ENCODE measurements at places on chromosomes 2 and 18.

DNA sequence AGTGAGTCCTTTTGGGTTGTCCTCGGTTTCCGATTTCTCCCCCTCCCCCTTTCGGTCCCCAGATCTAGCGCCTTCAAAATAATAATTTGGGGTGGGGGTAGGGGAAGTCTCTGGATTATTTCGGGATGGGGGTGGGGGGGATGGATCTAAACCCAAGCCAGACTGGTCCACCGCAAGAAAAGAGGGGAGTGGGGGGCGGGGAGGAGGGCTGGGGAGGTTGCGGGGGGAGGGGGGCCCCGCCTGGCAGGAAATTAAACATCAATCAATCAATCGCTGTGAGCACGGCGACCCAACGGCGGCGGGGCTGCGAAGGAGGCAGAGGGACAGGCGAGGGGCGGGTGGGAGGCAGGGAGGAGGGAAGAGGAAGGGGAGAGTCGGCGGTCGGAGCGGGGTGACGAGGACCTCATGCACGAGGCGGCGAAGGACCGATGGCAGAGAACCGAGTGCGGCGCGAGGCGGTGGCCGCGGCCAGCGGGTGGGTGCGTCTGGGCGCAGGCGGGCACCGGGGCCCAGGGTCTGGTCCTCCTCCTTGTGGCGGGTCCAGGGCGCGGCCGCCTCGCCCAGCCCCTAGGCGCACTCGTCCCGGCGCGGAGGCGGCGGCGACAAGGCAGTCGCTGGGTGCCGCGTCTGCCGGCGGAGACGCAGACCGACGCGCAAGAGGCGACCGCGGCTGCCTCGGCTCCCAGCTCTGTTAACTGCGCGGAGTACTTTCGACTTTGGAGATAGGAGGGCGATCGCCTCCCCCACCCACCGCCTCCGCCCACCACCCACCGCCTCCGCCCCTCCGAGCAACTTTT, 468 bp upstream of the SATB2 start:
- peak; percentile 60 for DNase-seq

DNA sequence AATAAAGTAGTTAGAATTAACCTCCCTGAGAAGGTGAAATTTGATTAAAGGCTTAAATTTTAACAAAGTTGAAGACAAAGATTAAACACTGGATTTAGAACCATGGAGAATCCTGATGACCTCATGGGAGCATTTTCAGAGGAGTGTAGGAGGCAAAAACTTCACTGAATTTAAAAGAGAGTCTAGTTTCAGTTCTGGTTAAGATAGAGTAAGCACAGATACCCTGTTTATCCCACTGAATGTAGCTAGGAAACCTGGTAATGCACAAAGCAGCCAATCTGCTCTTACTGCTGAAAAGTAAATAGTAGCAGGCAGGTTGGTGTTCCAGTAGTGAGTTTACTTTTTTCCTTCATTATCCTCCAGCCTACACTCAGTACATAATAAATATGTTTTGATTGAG, 654.9 kb upstream of the SYT4 start:
- DNase-seq: no peak

- DNase-seq: no peak
Measured at GRCh38 chr2:174180165-174180724, 68.1 kb downstream of the OLA1 start.

DNA sequence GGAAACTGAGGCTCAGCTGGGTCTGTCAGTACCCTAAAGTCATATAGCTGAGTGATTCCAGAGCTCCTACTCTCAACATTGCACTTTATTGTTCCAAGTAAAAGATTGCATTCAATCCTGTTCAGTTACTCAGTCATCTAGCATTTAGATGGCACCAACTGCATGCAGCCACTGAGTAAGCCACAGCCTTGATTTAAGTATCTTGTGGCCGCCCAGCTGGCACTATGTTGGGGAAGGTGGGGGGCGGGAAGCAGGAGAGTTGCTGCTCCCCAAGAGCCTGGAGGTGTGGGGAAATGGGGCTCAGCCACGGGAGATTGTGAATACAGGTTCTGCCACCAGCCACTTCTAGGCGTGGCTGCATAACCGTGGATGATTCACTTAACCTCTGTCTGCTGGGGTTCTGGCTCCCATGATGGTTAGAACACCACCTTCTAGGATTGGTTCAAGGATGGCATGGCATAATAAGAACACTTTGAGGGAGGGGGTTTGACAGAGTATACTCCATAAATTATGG, 17.1 kb downstream of the ZFP36L2 start:
- no peak for DNase-seq

- peak; percentile 93 for DNase-seq
Measured at GRCh38 chr2:675982-676646, 1.1 kb downstream of the TMEM18 start.

DNA sequence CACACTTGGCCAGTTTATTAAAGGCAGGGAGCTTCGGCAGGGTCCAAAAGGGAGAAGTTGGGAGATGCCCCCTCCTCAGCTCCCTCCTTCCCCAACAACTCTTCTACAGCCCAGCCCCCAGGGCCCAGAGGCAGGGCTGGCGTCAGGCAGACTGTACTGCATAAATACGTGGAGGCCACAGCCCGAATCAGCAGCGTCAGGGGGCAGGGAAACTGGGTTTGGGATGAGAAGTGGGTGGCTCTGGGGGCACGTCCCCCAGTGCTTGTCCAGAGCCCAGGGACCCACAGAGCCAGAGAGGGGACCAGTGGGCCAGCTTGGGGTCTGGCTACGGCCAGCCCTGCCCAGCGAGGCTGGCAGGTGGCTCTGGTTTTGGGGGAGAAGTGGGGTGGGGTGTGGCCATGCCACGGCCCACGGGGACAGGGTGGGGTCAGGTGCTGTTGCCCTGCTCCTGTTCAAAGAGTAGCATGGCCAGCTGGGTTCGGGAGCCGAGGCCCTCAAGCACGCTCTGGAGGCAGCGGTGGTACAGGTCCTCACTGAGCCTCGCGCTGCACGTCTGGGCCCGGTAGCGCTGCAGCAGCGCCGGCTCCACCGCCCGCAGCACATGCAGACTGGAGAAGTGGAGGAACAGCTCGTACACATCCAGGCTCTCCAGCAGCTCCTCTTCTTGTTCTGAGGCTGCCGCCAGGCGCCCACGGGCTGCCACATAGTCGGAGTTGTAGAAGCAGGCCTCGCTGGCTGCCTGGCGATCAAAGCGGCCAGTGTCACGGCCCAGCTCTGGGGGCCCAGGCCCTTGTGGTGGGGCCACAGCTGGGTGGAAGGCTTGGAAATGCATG, 4.4 kb downstream of the CHPF start:
- no peak for DNase-seq

GRCh38 chr18:47899107-47899840, 31.2 kb downstream of the SMAD2 start:
- no peak for DNase-seq

DNA sequence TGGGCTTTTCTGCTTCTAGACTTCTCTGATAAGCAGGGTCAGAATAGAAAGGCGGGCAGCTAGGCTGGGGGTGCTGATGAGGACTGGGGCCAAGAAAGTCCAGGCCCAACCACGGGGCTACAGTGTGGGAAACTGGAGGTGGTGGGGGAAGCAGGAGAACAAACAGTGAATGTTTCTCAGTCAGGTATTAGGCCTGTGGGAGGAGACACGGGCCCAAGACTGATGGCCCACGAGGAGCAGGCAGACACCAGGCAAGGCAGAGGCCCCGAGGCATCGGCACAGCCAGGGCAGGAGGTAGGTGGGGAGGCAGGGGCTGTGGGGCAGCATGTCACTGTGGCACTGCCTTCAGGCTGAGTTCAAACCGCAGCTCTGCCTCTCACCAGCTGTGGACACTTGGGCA, 40.7 kb downstream of the KCNIP3 start:
- no peak for DNase-seq

DNA sequence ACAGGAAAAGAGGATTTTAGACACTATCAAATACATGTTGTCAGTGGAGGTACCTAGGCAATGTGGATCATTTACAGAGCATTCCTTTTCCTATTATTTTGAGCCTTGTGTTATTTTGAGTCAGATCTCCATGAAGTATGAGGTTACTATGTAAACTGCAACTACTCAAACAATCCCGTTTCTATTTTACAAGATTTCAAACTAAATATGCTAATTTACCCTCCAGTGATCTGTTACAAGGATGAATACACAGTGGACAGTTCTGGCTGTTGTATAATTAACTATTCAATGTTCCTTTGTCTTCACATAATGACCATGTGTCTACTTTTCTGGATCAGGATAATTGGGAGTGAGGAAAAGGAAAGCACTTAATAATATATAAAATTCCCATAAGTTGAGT, 4.6 kb downstream of the HOXD1 start:
- no peak for DNase-seq

- no peak for DNase-seq
Measured at GRCh38 chr18:44178476-44178875, 502.2 kb upstream of the SETBP1 start.

DNA sequence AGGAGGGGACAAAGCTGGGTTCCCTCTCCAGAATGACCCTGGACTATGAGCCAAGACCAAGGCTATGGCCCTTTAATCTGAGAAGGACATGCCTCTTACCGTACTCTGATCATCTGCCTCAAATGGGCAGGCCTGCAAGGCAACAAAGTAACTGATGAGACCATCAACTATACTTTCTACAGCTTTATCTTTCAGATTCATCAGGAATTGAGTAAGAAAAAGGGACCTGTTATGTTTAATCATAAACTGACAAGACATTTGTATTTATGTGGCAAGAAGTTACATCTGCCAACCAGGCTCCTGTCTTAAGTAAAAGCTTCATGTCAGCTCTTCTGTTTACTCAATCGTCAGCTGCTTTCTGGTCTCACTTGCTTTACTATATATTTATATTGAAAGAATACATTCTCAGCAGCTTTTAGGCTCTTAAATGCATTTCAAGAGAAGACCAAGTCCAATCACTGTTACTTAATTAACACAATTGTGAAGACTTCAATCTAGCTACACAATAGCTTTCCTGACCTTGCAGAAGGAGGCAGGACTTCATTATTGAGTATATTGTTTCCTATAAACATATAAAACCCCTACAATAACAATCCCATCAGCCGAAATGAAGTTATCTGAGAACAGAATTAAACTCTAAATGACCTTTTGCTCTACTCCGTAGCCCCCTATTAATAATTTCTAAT, 163.8 kb downstream of the ETAA1 start:
- DNase-seq: no peak

DNA sequence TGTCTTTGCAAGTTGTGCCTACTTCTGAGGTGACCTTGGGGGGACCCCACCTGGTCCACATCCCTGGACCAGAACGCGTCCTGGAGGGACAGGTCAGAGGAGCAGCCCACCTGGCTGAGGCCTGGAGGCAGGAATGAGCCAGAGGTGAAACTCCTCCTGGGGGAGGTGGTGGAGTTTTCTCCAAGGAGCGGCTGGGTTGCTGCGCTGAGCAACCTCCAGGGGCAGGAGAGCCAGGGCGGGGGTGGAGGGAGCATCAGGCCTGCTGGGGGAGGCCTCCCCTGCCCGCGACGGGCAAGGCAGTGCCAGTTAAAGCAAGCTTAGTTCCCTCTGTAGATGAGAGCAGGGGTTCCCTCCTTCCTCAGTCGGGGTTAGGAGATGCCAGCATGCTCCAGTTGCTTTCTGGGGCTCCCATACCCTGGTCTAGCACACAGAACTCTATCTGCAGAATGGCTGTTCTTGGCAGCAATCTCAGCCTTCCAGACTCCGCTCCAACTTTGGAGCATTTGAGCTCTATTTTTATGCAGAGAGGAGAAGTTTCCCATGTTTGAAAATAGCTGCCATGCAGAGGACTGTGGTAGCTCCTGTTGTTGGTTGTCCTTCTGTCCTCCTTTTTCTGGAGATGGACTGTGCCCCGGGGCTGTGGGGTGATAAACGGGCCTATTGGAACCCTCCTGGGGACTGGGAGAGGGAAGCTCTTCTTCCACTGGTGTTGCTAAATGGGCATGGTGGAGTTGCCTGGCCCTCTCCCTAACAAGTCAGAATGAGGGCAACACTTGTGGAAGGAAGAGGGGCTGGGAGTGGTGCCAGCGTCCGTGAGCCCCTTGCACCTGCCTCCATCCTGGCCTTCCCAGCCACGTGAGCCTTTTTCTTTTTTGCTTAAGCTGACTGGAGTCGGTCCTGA, 39.1 kb downstream of the B3GNT2 start:
- DNase-seq: no peak

- DNase-seq: no peak
Measured at GRCh38 chr2:78910376-78910775, 115.1 kb upstream of the REG3G start.

DNA sequence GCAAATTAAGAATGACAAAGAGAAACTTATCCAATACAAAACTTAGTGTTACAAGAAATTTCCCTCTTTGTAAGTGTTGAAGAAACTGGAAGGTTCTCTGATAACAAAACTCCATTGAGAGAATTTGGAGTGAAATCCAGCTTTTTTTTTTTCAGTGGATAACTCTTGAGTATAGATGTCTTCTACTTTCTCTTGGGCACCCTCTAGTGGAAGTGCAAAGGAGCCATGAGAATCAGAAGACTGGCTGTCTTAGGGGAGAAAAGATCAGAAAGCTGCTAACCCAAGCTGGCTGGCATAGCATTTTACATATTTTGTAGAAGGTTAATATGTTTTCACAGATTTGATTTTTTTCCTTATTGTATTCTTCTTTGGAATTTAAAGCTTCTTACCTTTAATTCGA, 138.8 kb upstream of the SATB2 start:
- DNase-seq: no peak

GRCh38 chr2:159185401-159186130, 100.9 kb downstream of the WDSUB1 start:
- no peak for DNase-seq

DNA sequence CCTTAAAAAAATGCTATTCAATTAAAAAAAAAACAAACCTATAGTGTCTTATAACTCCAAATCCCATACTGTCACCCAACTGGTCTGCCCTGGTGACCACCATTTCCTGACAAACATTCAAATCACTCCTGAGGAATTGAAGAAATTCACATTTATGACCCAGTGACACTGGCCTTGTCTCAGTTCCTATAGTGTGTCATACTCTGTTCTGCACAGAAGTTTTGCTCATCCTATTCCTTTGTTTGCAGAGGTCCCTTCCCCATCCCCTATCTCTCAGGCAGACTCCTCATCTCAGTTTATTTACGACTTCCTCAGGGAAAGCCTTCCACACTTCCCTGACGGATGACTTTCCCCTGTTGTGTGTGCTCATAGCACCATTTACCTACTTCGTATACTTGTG, 14.7 kb downstream of the ZC3H6 start:
- no peak for DNase-seq

DNA sequence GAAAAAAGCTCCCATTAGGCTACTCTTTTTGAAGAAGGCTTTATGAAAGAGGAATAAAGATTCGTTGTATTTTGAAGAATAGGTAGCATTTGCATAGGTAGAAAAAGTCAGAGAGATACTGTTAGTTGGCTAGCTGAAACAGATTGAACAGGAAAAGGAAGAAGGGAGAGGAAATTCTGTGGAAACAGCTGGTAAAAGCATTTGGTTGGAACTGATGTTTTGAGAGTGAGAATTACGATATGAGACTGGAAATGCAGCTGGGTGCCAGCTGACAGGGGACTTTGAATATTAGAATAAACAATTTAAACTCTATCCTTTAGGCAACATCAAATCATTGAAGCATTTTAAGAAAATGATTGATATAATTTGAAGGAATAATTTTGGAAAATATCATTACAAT, 96.7 kb upstream of the CNTNAP5 start:
- no peak for DNase-seq

Measured in fibroblast of gingiva (primary cell).